ENCODE measurements at places on chromosomes 11 and 22.

DNA sequence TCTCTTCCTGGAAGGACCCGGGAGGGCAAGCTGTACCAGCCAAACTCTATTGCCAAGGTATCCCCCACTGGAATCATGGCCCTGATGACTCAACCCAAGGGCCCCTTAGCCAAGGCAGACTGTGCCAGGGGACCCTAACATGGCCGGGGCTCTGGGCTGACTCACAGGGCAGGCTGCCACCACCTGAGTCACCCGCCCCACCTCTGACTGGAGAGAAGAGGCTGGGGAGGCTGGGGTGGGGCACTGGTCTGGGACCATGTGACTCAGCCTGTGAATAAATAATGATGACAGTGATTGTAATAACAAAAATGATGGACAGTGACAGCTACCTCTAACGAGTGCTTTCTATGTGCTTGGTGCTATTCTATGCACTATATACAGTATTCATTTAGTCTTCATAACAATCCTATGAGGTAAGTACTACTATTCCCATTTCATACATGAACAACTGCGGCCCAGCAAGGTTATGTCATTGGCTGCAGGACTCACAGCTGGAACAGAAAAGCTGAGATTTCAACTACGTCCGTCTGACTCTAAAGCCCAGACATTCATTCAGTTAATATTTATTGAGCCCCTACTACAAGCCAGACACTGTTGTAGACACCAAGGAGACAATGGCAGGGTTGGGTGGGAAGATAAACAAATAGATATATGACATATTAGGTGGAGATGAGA lies 84.2 kb downstream of the FBXO7 start:
- no peak for DNase-seq

GRCh38 chr11:80849253-80849652 lies 1408.4 kb upstream of the TENM4 start:
- no peak for DNase-seq

GRCh38 chr11:124625504-124626168 lies 3.0 kb downstream of the TBRG1 start:
- DNase-seq, result no peak

- DNase-seq, result no peak
Measured at GRCh38 chr22:23402275-23403151, 177.6 kb downstream of the IGLL1 start.

DNA sequence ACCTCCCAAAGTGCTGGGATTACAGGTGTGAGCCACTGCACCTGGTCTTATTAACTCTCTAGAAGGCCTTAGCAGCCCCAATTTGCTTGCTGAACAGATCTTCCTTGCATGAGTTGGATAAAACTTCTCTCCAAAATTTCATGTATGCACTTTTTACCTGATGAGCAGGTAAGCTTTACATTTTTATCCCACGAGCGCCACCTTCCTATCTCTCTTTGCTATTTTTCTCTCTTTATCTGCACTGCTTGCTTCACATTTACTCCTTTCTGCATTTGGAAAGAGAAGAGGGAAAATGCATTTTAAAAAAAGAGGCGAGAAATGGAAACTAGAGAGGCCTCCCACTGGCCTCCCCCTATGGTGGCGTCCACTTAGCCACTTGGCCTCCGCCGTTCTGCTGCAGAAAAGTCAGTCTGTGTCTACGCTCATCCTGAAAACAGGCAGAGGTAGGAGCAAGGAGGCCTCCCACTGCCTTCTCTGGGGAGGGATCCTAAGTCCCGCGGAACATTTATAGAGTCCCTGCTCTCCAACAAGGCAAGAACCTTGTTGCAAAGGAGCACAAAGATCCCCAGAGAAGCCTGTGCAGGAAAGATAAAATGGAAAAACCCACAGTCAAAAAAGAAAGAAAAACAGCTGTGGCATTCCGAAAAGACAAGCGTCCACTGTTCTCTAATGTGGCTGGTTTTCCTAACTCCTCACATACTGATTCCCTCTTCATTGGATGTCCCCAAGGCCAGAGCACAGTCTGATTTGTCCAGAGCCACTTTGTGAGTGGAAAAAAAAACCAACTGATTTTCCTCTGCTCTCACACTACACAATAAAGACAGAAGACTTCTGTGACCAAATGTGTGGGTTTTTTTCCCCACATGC lies 62.2 kb upstream of the INCENP start:
- no peak for DNase-seq

GRCh38 chr11:44620328-44620725 lies 54.9 kb downstream of the CD82 start:
- no peak for DNase-seq

GRCh38 chr11:94028436-94028835 lies 7.3 kb downstream of the HEPHL1 start:
- no peak for DNase-seq

DNA sequence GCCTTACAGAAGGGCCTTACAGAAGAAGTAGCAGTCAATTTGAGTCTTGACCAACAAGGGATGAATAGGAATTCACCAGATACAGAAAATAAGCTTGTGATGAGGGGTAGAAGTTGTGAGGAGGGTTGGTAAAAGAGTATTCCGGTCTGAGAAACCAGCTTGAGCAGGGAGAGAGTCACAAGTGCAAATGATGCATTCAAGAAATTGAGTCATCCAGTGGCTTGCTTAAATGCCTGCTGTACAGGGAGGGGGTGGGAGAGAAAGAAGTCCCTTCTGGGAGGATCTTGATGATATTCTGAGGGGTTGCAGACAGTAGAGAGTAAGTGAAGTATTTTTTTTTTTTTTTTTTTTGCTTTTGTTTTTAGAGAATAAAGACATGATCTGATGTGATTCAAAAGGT lies 9.2 kb downstream of the CCKBR start:
- DNase-seq, result no peak

- DNase-seq, result no peak
Measured at GRCh38 chr11:75066061-75066460, 30.6 kb downstream of the OR2AT4 start.

GRCh38 chr22:30318799-30319419 lies 7.8 kb downstream of the TBC1D10A start:
- no peak for DNase-seq
